Activated CD4-positive, alpha-beta T cell treated with anti-CD3 and anti-CD28 coated beads, Interleukin-2, amount 10 ng/mL, durations not matched to agents 7 days and 5 days (primary cell): ENCODE measurements at places on chromosomes 3 and 15.

DNA sequence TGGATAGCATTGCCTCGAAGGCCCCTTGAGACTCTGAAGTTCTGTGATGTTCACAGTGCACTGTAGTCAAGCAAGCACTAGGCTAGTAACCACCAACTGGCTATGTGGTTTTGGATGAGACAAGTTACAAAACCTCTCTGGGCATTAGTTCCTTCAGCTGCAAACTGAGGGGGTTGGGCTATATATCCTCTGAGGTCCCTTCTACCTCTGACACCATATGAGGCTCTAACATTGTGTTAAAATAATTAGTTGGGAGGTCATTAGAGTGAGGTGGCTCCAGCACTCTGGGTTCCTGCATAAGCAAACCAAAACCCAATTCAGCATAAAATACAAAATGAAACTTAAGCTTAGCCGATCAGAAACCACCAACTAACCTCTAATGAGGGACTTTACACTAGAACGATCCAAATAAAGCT, 209.5 kb upstream of the LRRN1 start:
- no peaks in the 10 kb centered on the region for H3K27me3 ChIP-seq
- no peak for DNase-seq
- H3K27ac ChIP-seq = no peak overlapping the region
- no peak overlapping the region for H3K4me3 ChIP-seq

GRCh38 chr3:197003461-197004385, 25.9 kb downstream of the MELTF start:
- H3K36me3 ChIP-seq = no peaks in the 10 kb centered on the region
- H3K4me1 ChIP-seq = peaks cover 18% of the 10 kb centered on the region
- peak; percentile 31 for DNase-seq

- DNase-seq = no peak
- peaks cover 17% of the 10 kb centered on the region for H3K4me1 ChIP-seq
- H3K27ac ChIP-seq = no peak overlapping the region
- no peak overlapping the region for H3K4me3 ChIP-seq
These were observed 211.7 kb upstream of the GADL1 start for GRCh38 chr3:31106204-31106603.

GRCh38 chr15:73028831-73029451, 23.3 kb upstream of the NEO1 start:
- no peak overlapping the region for H3K27ac ChIP-seq
- H3K4me3 ChIP-seq = no peak overlapping the region
- no peaks in the 10 kb centered on the region for H3K36me3 ChIP-seq

DNA sequence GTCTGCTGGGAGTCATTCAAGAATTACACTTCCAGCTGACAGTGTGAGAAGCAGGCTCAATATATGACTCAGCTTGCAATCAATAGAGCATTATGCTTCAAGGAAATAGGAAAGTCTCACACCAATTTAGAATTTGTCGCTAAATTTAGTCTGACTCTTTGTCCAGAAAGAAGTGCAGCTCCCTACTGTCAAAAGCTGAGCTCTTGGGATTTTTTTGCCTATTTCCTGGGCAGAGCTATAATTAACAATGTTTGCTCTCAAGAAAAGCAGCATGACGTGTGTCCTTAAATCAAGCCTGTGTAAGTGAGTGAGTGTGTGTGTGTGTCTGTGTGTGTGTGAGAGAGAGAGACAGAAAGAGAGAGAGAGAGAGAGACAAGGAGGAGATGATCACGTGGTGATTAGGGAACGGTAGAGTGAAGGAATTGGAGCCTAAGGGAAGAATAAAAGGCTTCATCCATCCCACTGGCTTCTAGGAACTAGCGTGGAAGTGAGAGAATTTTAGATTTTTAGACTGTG, 16.4 kb upstream of the SLC35G2 start:
- no peak overlapping the region for H3K4me3 ChIP-seq
- H3K27ac ChIP-seq = no peak overlapping the region
- peaks cover 2% of the 10 kb centered on the region for H3K4me1 ChIP-seq
- H3K36me3 ChIP-seq = no peaks in the 10 kb centered on the region
- H3K27me3 ChIP-seq = peaks cover 5% of the 10 kb centered on the region

DNA sequence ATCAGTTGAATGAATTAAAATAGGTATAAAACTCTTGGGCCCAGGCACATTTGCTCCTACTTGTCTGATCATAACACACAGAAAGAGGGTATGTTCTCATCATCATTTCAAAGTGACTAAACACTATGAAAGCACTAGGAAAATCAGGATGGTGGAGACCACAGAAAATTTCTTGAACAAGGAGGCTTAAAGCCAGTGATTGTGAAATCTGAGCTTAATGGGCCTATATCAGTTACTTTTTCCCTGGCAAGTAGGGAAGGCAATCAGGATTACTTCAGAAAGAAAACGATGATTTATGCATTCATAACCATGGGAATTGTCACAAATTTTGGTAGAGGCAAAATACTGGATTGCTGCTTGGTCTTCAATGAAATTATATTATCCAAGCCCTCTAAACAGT, 434.4 kb upstream of the CNTN4 start:
- H3K36me3 ChIP-seq = no peaks in the 10 kb centered on the region
- H3K4me3 ChIP-seq = no peak overlapping the region
- no peaks in the 10 kb centered on the region for H3K4me1 ChIP-seq
- no peak overlapping the region for H3K27ac ChIP-seq
- DNase-seq = no peak

DNA sequence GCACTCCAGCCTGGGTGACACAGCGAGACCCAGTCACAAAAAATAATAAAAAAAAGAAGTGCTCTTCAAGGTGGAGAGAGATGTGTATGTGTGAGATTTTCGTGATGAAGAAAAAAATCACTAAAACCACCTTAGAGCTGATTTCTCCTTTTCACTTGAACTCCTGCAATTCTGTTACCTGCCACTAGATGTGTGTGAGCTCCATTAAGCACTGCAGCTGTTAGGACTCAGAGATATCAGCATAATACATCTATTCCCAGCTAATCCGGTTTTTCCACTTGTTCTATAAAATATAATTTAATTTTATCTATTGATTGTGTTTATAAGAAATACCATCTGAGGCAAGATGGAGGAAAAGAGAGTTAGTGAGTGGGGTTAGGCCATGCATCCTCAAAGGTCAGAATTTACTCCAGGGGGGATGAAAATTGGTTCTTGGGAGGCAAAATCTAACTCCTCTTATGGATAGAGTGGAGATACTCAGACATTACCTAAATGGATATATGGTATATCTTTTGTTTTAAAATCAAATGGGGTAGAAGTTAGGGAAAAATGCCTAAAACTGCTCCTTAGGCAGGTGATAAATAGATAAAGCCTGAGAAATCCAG, 152.7 kb downstream of the IL20RB start:
- H3K27ac ChIP-seq = no peak overlapping the region
- no peaks in the 10 kb centered on the region for H3K36me3 ChIP-seq
- peaks cover 17% of the 10 kb centered on the region for H3K27me3 ChIP-seq
- no peaks in the 10 kb centered on the region for H3K4me1 ChIP-seq
- DNase-seq = no peak

DNA sequence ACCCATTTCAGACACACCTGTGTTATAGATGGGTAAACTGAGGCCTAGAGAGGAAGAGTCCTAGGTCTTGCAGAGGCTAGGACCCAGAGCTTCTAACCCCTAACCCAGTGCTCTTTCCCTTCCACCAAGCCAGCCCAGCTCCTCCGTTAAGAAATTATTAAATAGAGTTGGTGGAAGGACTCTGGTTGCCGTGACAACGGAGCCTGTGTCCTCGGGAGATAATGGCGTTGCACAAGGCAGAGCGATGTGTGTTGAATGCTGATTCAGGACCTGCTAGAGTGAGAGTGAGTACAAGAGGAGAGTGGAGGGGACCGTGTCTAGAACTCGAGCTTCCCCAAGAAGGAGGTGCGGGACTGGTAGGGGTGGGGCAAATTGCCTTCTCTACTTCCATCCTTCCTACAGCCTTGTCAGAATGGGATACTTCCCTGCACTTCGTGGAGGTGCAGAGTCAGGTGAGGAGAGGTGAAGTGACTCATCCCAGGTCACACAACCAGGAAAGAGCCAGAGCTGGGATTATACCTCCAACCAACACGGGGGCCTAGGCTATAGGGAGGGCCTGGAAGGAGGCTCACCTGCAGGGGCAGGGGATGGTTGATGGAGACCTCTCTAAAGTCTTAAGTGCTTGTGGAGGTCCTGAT, 8.6 kb downstream of the SLC6A1 start:
- no peak overlapping the region for H3K4me3 ChIP-seq
- H3K27me3 ChIP-seq = peaks cover 26% of the 10 kb centered on the region
- no peaks in the 10 kb centered on the region for H3K36me3 ChIP-seq
- no peak overlapping the region for H3K27ac ChIP-seq

- H3K36me3 ChIP-seq = no peaks in the 10 kb centered on the region
- H3K27me3 ChIP-seq = peaks cover 13% of the 10 kb centered on the region
- no peaks in the 10 kb centered on the region for H3K4me1 ChIP-seq
- no peak overlapping the region for H3K4me3 ChIP-seq
These were observed 18.3 kb downstream of the TRH start for GRCh38 chr3:129992781-129993180.

GRCh38 chr3:138259126-138259525, 70.5 kb downstream of the NME9 start:
- peaks cover 6% of the 10 kb centered on the region for H3K36me3 ChIP-seq
- no peak for DNase-seq
- H3K27me3 ChIP-seq = no peaks in the 10 kb centered on the region
- H3K27ac ChIP-seq = no peak overlapping the region
